ENCODE measurements at places on chromosomes 2 and 18. TPM values are rescaled to one million over a fixed set of nuclear protein-coding genes. Genes with fewer than 3 reads are reported as not detected.
A peak's percentile ranks its signal among the peaks of the same experiment; 100 is the strongest.

GRCh38 chr2:142037066-142037465 is 93.8 kb downstream of the LRP1B start:
- no peak for DNase-seq

DNA sequence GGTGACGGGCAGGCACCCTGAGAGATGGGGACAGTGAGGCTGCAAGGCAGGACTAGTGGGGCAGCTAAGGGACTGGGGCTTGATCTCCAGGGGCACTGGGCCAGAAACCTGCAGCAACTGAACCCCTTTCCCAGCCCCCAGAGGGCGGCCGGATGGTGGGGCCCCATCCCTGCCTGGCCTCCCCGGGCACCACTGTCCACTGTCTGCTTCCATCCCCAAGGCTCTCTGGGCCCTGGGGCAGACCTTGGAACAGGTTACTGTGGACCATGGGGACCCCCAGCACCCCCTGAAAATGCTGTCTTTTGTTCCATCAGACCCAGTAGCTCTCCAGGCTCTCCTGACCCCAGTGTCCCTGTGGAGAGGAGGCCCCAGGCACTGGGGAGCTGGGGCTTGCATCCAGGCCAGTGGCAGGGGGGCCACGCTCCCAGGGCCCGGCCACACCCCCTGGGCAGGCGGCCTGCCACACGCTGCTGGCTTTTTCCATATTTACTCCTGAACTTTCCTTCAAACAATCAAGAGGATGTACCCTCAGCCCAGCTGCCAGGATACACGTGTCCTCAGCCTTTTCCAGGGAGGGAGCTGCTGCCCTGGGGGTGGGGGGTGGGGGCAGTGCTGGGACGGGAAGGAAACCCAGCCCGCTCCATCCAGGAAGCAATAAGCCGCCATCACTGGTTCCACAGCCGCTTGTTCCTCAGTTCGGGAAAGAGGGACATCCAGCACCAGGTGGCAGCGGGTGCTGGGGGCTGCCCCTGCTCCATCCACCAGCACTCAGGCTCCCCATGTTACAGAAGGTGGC is 102.3 kb upstream of the ODC1 start:
- DNase-seq: peak; percentile 55

- no peak for DNase-seq
These were observed 287.0 kb upstream of the CCDC68 start for GRCh38 chr18:55246278-55246677.

DNA sequence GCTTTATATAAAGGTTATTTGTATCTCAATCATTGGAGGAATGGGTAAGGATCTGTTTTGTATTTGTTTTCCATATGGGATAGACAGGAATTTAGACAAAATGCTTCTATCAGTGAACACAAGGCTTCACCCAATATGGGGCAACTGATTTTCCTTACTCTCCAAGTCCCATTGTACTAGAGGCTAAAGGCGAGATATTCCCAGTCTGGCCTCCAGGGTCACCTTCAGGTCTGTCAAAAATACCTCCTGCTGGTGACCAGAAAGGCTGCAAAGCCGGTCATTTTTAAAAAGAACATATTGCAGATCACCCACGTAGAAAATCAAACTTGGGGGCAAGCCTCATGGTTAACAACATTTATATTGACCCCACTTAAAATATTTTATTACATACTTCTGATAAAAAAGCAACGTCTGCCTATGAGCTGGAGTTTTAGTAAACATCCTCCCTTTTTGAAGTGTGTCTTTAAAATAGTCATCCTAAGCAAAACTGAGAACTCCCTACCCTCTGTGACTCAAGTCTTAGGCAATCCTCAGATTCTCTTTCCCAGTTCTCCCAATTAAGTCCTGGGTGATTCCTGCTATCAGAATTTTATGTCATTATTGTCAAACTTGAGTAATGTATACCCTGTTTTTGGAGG is 276.6 kb downstream of the MREG start:
- no peak for DNase-seq

GRCh38 chr2:118710481-118710880 is 137.0 kb downstream of the EN1 start:
- no peak for DNase-seq

Gene VSNL1
- total RNA-seq: not detected

DNA sequence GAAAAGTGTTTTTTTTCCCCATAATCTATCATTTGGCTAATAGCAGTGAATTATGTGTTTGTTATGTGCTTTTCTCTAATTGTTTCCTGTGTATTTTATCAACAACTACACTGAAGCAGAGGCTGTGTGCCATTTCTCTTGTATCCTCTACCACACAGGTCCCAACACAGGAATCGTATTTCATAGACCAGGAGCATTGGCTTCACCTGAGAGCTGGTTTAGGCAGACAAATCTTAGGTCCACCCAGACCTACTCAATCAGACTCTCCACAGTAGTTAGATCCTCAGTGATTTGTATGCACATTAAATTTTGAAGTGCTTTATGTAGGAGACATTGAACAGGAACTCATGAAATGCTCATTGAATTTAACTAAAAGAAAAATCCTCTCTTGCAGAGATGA is 109.2 kb downstream of the FSHR start:
- no peak for DNase-seq

GRCh38 chr2:43319541-43319940 is 93.1 kb upstream of the ZFP36L2 start:
- no peak for DNase-seq

Gene ACKR3
- total RNA-seq: 116 TPM

DNA sequence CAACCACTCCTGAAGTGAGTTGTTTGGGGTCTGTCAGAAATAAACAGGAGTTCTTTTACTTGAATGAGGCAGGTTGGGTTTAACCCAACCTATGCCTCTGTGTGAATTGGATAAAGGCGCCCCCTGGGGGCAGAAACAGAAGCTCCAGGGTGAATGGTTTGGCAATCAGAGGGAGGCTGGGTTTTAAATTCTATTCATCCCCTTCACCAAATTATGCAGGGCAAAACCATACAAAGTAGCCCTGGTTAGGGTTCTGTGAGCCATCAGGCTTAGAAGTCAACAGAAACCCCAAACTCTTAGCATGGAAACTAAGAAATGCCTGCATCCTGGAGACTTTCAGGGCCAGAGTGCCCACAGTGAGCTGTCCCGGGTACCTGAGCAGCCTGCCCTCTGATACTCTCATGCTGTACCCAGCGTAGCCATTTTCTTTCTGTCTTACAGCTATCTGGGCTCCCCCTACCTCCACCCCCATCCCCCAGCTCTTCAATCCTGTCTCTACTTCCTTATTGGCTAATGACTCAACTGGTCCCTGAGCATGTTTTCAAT is 241.5 kb downstream of the ICOS start:
- DNase-seq: peak; percentile 74

Gene ZNF638
- total RNA-seq: 184 TPM

GRCh38 chr2:157363612-157364101 is 38.0 kb upstream of the ERMN start:
- no peak for DNase-seq

DNA sequence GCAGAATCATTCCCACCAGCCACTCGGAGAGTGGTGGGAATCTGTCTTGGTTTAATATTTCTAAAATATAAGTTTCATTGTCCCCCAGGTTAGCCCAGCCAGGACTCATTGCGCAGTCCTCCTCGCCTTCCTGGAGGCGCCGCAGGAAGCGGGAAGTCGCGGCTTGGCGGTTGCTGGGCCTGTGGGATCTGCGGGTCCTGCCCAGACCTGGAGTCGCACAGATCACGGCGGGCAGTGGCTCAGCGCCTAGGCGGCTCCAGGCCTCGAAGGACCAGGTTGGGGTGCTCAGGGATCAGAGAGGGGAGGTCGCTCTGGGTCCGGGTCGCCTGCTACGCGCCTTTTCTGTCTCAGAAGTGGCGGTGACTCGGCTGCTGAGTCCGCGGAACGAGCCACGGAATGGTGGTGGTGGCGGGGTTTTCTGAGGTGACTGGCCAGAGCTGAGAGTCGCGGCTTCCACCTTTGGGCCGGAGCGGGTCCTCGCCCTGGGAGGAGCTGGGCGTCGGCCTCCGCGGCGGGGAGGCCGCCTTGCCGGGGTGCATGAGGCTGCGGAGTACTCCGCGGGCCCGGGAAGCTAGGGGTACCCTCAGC is 2.6 kb downstream of the HOXD3 start:
- peak; percentile 77 for DNase-seq

Gene OSBPL6
- total RNA-seq: 2.1 TPM

DNA sequence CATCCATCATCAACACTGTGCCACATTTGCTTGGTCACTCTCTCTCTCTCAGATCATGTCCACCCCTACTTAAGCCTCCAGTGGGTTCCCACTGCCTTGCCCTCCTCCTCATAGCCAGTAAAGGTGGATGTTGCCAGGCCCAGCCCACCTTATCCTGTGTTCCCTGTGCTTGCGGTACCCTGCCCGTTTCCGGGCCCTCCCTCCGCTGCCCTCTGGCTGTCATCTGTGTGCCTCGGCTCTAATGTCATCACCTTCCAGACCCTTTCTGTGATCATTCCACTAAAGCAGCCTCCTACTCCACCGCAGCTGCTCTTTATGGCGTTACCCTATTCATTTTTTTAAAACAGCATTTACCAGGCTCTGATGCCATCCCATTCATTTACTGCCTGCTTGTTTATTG is 305.7 kb upstream of the SKOR2 start:
- DNase-seq: no peak

- no peak for DNase-seq
These were observed 30.6 kb downstream of the APOB start for GRCh38 chr2:21013043-21013816.

DNA sequence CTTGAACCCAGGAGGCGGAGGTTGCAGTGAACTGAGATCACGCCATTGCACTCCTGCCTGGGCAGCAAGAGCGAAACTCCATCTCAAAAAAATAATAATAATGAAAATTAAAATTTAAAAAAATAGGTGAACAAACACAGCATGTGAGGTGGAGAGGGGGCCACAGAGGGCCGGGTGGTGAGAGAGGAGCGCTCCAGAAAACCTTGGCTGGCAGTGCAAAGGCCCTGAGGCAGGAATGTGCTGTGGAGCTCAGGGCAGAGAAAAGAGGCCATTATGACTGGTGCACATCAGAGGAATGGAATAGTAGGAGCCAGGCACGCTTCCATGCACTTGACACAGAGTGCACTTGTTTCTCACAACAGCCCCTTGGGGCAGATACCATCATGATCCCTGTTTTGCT is 21.6 kb upstream of the SCLY start:
- DNase-seq: no peak

DNA sequence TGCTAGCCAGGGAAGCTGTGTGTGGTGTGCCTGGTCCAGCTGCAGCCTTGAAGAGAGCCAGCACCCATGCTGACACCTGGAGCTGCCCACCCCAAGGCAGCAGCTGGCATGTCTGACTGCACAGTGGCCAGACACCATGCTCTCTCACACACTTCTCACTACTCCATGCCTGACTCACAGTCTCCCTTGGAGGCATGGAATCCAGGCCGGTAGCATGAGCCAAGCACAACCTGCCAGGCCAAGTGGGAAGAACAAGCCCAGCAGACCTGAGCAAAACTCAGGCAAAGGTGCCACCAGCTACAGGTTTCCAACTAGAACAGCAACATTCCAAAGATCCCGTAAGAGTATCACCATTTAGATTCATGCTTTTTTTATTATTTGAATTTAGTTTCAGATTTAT is 625.3 kb upstream of the LRRTM4 start:
- DNase-seq: no peak

Gene CPO
- 0.58 TPM for total RNA-seq

DNA sequence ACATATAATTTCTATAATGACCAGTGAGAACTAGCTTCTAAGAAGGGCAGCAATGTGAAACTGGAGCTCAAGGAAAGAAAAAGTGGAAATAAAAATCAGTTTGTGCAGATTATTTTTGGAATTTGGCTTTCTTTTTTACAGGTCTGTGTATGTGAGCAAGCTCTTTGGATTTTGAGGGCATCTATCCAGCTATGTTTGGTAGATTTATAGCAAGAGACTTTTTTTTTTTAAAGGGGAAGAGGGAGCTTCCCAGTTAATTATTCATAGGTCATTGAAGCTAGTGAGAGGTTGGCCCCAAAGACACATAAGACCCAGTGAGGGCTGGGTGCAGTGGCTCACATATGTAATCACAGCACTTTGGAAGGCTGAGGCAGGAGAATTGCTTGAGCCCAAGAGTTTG is 24.0 kb upstream of the COLEC12 start:
- no peak for DNase-seq

Gene ABCB11
- total RNA-seq: not detected

DNA sequence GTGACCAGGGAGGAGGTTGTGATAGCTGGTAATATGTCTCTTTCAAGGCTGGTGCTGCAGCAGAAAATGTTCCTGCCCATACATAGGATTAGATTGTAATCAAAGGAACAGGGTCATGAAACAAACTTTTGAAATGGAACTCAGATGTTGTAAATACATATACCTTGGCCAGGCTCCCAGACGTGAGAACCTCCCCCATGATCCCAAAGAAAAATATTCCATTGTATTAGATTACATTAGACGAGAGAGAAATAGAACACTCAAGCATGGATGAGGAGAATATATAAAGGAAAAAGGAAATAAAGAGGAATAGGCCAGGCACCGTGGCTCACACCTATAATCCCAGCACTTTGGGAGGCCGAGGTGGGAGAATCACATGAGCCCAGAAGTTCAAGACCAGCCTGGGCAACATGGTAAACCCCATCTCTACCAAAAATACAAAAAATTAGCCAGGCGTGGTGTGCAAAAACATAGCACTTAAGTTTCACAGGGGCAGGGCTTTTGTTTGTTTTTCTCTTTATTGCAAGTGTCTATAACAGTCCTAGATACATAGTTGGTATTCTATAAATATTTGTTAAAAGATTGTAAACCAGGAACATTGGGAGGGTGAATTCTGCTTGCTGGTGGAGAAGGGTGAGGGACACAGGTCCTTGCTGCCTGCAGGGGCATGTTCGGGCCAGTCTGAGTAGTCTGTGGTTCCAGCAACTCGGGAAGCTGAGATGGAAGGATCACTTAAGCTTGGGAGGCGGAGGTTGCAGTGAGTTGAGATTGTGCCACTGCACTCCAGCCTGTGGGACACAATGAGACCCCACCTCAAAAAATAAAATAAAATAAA is 52.8 kb downstream of the RPL37A start:
- DNase-seq: no peak

GRCh38 chr2:117967977-117968718 is 45.7 kb downstream of the CCDC93 start:
- no peak for DNase-seq

- no peak for DNase-seq
These were observed 147.0 kb downstream of the GCA start for GRCh38 chr2:162490761-162491470.

Gene CTNNA2
- 0.12 TPM for total RNA-seq

Gene GRB14
- 5.1 TPM for total RNA-seq

DNA sequence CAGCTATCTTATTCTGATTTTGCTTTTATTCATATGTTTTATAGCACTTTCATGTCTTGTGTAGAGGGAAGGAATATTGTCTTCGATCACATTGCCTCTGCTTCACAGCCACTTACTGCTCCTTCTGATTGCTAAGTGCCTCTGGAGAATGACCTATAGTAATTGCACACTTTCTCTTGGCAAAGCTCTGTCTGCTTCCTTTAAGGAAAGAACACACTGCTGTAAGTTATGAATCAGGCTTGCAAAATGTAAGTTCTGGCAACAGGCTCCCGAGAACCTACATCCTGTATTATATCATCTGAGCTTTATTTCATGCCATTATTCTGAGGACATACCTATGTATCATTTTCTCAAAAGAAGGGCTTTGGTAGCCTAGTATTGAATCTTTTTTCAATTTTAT is 170.7 kb downstream of the ZNF804A start:
- DNase-seq: no peak

All from aorta (tissue), 5 donors.